ENCODE measurements at places on chromosomes 3 and 15. TPM values are rescaled to one million over a fixed set of nuclear protein-coding genes. Genes with fewer than 3 reads are reported as not detected.
A peak's percentile ranks its signal among the peaks of the same experiment; 100 is the strongest.

GRCh38 chr15:34275154-34275553 lies 50.3 kb downstream of the EMC4 start:
- no peaks in the 10 kb centered on the region for H3K36me3 ChIP-seq
- no peaks in the 10 kb centered on the region for H3K4me1 ChIP-seq
- no peaks in the 10 kb centered on the region for H3K27me3 ChIP-seq
- H3K27ac ChIP-seq: no peak overlapping the region

GRCh38 chr3:73473181-73473897 lies 151.4 kb downstream of the PDZRN3 start:
- no peaks in the 10 kb centered on the region for H3K36me3 ChIP-seq
- H3K27ac ChIP-seq: no peak overlapping the region
- no peak for DNase-seq
- no peaks in the 10 kb centered on the region for H3K27me3 ChIP-seq
- no peak overlapping the region for H3K4me3 ChIP-seq

GRCh38 chr3:41424543-41425300 lies 225.4 kb downstream of the CTNNB1 start:
- no peaks in the 10 kb centered on the region for H3K36me3 ChIP-seq
- no peaks in the 10 kb centered on the region for H3K4me1 ChIP-seq
- no peak for DNase-seq
- no peaks in the 10 kb centered on the region for H3K27me3 ChIP-seq

DNA sequence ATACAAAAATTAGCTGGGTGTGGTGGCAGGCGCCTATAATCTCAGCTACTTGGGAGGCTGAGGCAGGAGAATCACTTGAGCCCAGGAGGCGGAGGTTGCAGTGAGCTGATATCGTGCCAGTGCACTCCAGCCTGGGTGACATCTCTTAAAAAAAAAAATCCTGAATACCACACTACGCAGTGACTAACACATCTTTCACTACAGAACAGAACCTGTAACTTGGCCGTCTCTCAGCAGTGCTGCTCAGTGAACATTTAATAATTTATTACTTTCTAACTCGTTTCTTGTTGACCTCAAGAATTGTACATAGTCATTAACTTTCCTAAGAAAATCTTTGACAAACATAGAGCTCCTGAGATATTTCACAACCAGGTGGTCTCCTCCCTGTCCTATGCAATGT lies 3.8 kb downstream of the GREM1 start:
- H3K27ac ChIP-seq: no peak overlapping the region
- H3K36me3 ChIP-seq: no peaks in the 10 kb centered on the region
- peaks cover 44% of the 10 kb centered on the region for H3K27me3 ChIP-seq
- H3K4me3 ChIP-seq: no peak overlapping the region

DNA sequence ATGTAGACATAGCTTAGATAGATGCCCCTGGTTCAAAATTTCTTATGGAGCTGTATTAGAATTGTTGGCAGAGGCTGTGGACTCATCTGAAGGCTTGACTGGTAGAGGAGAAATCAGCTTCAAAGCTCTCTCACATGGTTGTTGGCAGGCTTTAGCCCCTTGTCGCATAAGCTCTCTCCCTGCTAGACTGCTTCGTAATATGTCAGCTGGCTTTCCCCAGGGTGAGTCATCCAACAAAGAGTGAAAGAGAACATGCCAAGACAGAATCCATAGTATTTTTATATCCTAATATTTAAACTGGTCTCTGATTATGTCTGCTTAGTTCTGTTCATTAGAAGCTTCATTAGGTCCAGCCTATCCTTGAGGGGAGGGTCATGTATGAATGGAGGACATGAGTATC lies 427.4 kb upstream of the NAALADL2 start:
- no peak for DNase-seq
- no peak overlapping the region for H3K27ac ChIP-seq
- H3K4me3 ChIP-seq: no peak overlapping the region

GRCh38 chr3:94374439-94375161 lies 311.7 kb downstream of the NSUN3 start:
- no peak overlapping the region for H3K4me3 ChIP-seq
- no peak for DNase-seq
- H3K36me3 ChIP-seq: no peaks in the 10 kb centered on the region

DNA sequence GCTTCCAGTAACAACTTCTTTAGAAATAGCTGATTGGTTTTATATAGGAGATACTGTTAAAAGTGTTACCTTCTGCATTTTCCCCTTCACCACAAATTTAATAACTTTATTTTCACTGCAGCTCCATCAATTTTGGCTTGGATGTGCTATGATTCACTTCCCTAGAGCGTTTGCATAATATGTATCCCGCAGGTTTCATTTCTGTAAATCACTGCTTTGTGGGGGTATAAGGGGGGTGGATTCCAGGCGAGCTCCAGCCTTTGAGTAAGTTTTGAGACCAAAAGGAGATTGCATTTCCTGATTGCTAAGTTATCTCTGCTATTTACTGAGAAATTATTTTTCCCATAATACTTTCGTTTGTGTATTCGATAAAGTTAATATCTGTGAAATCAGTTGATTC lies 232.6 kb downstream of the TBL1XR1 start:
- no peaks in the 10 kb centered on the region for H3K36me3 ChIP-seq
- H3K27ac ChIP-seq: no peak overlapping the region
- H3K27me3 ChIP-seq: no peaks in the 10 kb centered on the region
- no peak overlapping the region for H3K4me3 ChIP-seq
- H3K4me1 ChIP-seq: peaks cover 10% of the 10 kb centered on the region

- H3K27ac ChIP-seq: peak overlapping the region; percentile 62
- no peak overlapping the region for H3K4me3 ChIP-seq
- no peaks in the 10 kb centered on the region for H3K27me3 ChIP-seq
- no peaks in the 10 kb centered on the region for H3K36me3 ChIP-seq
Observed at GRCh38 chr3:149401212-149401925, 23.9 kb upstream of the TM4SF1 start.

- DNase-seq: no peak
- no peak overlapping the region for H3K27ac ChIP-seq
- H3K4me3 ChIP-seq: no peak overlapping the region
Observed at GRCh38 chr15:50280271-50280670, 14.7 kb upstream of the HDC start.

DNA sequence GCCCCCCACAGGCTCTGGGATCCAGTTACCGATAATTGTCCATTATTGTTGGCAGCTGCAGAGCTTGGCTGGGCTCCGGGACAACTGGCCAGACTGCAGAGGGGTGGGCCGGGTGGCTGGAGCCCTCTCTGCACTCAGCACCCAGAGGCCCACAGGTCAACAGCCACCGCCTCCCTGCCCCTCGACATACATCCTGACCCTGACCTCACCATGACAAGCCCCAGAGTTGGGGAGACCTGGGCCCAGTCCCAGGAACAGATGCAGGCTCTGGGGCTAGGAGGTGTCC lies 22.4 kb downstream of the PTH1R start:
- H3K4me1 ChIP-seq: peaks cover 8% of the 10 kb centered on the region
- H3K4me3 ChIP-seq: no peak overlapping the region
- no peaks in the 10 kb centered on the region for H3K36me3 ChIP-seq
- no peak for DNase-seq
- H3K27me3 ChIP-seq: no peaks in the 10 kb centered on the region

DNA sequence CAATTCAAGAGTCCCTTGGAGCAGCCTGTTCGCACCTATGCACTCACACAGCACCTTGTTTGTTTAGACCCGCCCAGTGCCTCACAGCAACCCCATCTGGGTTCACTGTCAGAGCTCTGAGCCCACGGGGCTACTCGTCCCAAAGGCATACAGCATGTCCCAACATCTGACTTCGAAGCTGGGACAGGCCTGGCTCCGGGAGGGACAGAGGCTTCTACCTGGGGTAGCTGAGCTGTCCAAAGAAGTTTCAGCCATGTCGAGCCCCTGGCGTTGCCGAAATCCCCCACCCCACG lies 28.6 kb upstream of the CYP11A1 start:
- peaks cover 3% of the 10 kb centered on the region for H3K4me1 ChIP-seq
- H3K27me3 ChIP-seq: no peaks in the 10 kb centered on the region
- H3K27ac ChIP-seq: no peak overlapping the region
- H3K4me3 ChIP-seq: no peak overlapping the region

- H3K27ac ChIP-seq: no peak overlapping the region
- peaks cover 7% of the 10 kb centered on the region for H3K27me3 ChIP-seq
- DNase-seq: no peak
Observed at GRCh38 chr3:124201786-124202185, 209.9 kb upstream of the ROPN1 start.

GRCh38 chr3:30203301-30203700 lies 403.1 kb upstream of the TGFBR2 start:
- H3K27me3 ChIP-seq: no peaks in the 10 kb centered on the region
- H3K4me3 ChIP-seq: no peak overlapping the region
- no peak for DNase-seq
- no peak overlapping the region for H3K27ac ChIP-seq

GRCh38 chr3:38136393-38136776 lies 542 bp downstream of the ACAA1 start:
- H3K4me3 ChIP-seq: peak overlapping the region; percentile 68
- H3K36me3 ChIP-seq: no peaks in the 10 kb centered on the region
- H3K4me1 ChIP-seq: peaks cover 24% of the 10 kb centered on the region
- H3K27ac ChIP-seq: no peak overlapping the region

GRCh38 chr3:3927965-3928364 lies 128.7 kb downstream of the LRRN1 start:
- H3K36me3 ChIP-seq: no peaks in the 10 kb centered on the region
- no peaks in the 10 kb centered on the region for H3K27me3 ChIP-seq
- no peaks in the 10 kb centered on the region for H3K4me1 ChIP-seq
- no peak for DNase-seq

DNA sequence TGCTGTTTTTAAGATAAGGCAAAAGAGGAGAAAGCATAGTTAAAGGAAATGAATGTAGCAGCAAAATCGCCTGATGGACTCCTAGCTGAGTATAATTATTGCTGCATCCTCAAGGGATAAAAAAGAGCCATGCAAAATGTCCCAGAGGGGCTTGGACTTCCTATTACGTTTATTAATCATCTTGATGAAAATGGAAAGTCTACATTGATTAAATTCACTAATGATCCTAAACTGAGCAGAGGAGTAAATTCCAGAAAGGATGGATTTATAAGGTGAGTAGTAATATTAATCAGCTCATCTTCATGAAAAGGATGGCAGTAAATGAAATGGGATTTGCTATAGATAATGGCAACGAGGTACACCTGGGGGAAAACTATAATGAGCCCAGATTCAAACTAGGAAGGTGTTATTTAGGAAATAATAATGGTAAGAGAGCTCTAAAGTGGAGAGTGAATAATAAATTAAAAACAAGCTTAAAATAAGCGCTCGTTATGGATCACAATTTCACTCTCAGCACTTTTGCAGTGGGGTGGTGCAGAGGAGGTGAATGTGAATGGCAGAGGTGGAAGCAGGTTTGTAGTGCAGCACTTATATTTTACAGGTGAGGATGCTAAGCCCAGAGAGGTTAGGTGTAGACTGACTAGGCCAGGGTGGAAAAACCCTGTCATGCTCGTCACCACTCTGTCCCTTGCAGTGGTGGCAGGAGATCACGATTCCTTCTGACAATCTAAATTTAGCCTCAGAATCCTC lies 22.3 kb downstream of the IL5RA start:
- H3K27ac ChIP-seq: no peak overlapping the region
- H3K4me1 ChIP-seq: no peaks in the 10 kb centered on the region
- H3K36me3 ChIP-seq: no peaks in the 10 kb centered on the region
- H3K4me3 ChIP-seq: no peak overlapping the region
- H3K27me3 ChIP-seq: no peaks in the 10 kb centered on the region
- DNase-seq: no peak

DNA sequence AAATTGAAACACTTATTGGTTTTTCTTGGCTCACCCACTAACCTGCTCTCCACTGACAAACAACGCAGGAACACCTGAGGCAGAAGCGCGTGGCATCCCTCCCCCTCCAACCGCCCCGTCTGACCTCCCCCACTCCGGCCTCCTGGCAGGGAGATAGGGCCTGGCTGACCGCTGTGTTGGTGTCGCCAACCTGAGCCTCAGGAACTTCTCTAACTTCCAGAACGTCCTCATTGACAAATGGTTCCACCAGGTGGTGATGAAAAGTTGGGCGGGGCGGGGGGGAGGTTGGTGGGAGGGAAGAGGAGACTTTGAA lies 22.8 kb downstream of the IL17RD start:
- H3K27me3 ChIP-seq: peaks cover 48% of the 10 kb centered on the region
- H3K4me1 ChIP-seq: no peaks in the 10 kb centered on the region

GRCh38 chr15:89812011-89812846 lies 2.4 kb downstream of the ANPEP start:
- H3K27ac ChIP-seq: no peak overlapping the region
- H3K36me3 ChIP-seq: no peaks in the 10 kb centered on the region
- no peak for DNase-seq
- no peaks in the 10 kb centered on the region for H3K27me3 ChIP-seq

- peaks cover 18% of the 10 kb centered on the region for H3K4me1 ChIP-seq
- no peak for DNase-seq
- H3K4me3 ChIP-seq: no peak overlapping the region
- H3K36me3 ChIP-seq: no peaks in the 10 kb centered on the region
- no peaks in the 10 kb centered on the region for H3K27me3 ChIP-seq
Observed at GRCh38 chr15:74786551-74787165, 4.8 kb downstream of the CSK start.

GRCh38 chr15:84880822-84881519 lies 3.5 kb upstream of the SLC28A1 start:
- no peaks in the 10 kb centered on the region for H3K4me1 ChIP-seq
- H3K4me3 ChIP-seq: no peak overlapping the region
- DNase-seq: no peak
- no peak overlapping the region for H3K27ac ChIP-seq
- H3K36me3 ChIP-seq: no peaks in the 10 kb centered on the region

- no peaks in the 10 kb centered on the region for H3K4me1 ChIP-seq
- H3K27ac ChIP-seq: no peak overlapping the region
- H3K27me3 ChIP-seq: peaks cover 3% of the 10 kb centered on the region
- no peaks in the 10 kb centered on the region for H3K36me3 ChIP-seq
- H3K4me3 ChIP-seq: no peak overlapping the region
Observed at GRCh38 chr15:70219256-70219895, 121.7 kb upstream of the TLE3 start.

GRCh38 chr15:98586066-98586465 lies 62.3 kb upstream of the IGF1R start:
- peaks cover 3% of the 10 kb centered on the region for H3K27me3 ChIP-seq
- no peak overlapping the region for H3K27ac ChIP-seq
- H3K36me3 ChIP-seq: no peaks in the 10 kb centered on the region
- H3K4me3 ChIP-seq: no peak overlapping the region

DNA sequence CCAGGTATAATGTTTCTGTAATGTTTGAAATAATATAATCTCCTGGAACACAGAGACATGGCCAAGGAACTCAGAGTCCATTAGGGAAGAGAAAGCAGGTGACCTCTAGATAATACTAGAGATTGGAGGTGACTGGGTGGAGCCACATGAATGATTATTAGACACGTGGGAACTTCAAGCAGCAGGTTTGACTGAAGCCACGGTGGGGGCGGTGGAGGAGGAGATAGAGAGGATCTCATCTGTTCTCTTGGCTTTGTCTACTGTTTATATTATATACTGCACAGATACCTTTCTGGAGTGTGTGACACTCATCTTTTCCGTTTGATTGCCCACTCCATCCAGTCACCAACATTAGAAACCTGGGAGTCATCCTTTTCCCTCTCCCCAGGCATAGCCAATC lies 33.7 kb downstream of the KIF7 start:
- H3K4me1 ChIP-seq: no peaks in the 10 kb centered on the region
- no peak for DNase-seq
- peaks cover 13% of the 10 kb centered on the region for H3K36me3 ChIP-seq
- H3K27me3 ChIP-seq: no peaks in the 10 kb centered on the region
- no peak overlapping the region for H3K27ac ChIP-seq

Gene NRROS
- total RNA-seq: 14.4 TPM

Gene GNAT1
- 0.78 TPM for total RNA-seq

Gene NEO1
- 0.35 TPM for total RNA-seq

Gene PGBD4
- 1.1 TPM for total RNA-seq

Gene COL6A5
- total RNA-seq: not detected

Gene PYGO1
- 7.6 TPM for total RNA-seq

Gene PDZRN3
- not detected for total RNA-seq

Gene AADACL2
- not detected for total RNA-seq

Gene ATP13A4
- not detected for total RNA-seq

Gene CCRL2
- total RNA-seq: 3.9 TPM

Gene TMEM62
- 22.2 TPM for total RNA-seq

Gene CCDC54
- total RNA-seq: not detected

Gene DPPA2
- not detected for total RNA-seq

Gene RETNLB
- not detected for total RNA-seq

Gene KLHL6
- total RNA-seq: 14.8 TPM
